ENCODE measurements at places on chromosomes 2 and 18.
A peak's percentile ranks its signal among the peaks of the same experiment; 100 is the strongest.

DNA sequence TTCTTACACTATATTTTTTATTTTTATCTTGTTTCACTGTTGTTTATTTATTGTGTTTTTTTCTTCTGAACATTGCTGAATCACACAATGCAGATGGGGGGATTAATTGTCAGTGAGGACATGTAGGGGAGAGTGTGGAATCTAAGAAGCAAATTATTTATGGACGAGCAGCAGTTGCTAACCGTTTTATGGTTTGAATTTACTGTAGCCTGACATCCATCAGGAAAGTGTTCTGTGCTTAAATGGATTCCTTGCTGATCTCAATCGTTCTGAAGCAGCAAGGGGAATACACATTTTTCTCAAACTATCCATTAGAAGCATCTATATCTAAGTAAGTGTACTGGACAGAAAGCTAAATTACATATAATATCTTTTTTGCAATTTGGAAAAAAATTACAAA is 119.5 kb downstream of the CD8B2 start:
- no peak for DNase-seq

DNA sequence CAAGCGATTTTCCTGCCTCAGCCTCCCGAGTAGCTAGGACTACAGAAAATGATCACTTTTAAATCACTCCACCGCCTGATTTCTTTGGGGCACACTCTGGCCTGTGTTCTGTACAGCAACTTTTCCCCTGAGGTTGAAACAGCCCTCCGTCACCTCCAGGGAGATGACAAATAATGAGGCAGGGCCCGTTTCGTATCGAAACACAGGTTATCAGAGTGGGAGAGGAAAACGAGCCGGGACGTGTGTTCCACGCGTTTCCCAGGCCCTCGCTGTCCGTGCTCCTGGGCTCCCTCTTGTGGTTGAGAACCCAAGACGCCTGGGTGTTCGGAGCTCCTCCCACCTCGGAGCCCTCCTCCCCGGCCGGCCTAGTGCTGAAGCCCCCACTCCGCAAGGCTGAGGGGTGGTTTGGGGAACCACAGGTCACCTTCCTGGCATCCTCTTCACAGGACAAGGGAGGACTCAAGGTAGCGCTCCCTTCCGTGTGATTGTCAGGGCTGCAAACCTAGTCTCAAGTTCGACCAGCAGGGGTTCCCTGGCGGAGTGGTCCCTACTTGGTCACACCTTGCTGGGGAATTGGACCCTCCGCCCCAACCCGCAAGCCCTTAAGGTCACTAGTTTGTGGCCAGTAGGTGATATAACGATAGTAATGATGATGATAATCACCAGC is 12.8 kb downstream of the ATP6V1B1 start:
- peak; percentile 50 for DNase-seq

DNA sequence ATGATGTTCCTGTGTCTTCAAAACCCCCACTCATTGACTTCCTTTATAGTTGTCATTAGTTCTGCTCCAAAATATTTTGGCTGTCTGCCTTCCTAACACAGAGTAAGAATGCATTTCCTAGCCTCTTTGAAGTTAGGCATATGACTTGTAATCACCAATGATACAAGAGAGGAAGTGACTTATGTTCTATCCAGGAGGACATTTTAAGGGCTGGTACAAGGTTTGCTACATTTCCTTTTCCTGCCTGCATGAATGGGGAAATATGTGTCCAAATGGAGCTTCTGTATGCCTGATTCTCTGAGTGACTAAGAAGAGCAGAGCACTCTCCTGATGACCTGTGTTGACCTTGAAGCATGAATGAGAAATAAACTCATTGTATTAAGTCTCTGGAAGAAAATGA is 115.1 kb downstream of the PLCL1 start:
- DNase-seq = no peak

GRCh38 chr18:58637946-58638345 is 9.1 kb upstream of the ALPK2 start:
- DNase-seq = no peak

- no peak for DNase-seq
Observed at GRCh38 chr18:79283131-79283810, 112.5 kb upstream of the NFATC1 start.

- DNase-seq = no peak
Observed at GRCh38 chr2:177015356-177015923, 197.2 kb upstream of the HNRNPA3 start.

GRCh38 chr2:36356990-36357846 is 1.6 kb downstream of the CRIM1 start:
- peak; percentile 21 for DNase-seq

DNA sequence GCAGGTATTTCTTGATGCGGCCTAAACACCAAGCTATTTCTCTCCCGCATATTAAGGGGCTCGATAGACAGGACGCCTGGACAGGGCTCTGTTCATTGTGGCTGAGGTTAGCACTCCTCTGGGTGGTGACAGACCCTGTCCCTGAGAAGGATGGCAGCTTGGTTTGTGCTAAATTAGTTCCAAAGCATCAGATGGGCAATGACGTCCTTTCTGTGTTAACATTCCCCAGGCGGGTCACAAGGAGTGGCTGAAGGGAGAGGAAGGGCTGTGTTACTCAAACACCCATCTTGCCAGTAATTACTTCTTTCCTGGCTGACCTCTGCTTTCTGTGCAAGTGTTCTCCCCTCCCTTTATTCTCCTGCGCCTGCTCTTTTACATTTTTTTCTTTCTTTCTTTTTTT is 75.0 kb downstream of the TMEM247 start:
- no peak for DNase-seq

GRCh38 chr2:36403675-36404230 is 48.2 kb downstream of the CRIM1 start:
- no peak for DNase-seq

DNA sequence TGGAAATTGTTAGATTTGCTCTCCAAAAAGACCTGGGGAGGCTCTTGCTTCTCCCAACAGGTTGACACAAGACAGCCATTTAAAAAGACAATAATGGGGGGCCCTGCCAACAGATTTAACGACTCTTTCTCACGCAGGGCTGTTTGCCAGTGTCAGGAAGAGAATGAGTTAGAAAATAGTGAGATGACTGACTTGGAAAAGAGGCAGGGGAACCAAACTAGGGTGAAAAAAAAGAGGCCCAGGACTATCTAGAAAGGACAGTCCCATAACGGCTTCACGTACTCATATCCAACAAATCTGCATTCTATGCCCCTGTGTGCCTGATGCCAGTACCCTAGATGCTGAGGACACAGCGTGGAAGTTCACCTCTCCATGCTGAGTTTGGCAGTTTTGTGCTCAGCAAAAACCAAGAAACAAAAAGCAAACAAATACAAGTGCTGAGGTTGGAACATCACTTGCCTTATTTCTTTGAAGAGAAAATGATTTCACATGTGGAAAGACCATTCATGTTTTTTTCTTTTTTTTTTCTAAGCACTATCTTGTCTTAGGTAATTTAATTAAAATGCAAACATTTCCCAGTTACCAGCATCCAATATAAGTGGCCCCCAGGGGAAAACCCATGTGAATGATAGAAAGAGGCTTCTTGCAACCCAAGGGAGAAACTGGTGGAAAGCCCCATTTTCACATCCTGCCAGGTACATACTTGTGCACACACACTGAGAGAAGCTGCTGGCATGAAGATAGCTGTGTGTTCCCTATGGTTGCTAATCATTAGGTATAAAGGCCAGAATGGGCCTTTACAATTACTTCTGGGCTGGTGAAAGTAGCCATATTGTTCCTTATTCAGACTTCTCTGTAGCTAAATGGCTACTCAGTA is 10.6 kb upstream of the WIPF1 start:
- no peak for DNase-seq

- no peak for DNase-seq
Observed at GRCh38 chr2:112004253-112004645, 50.8 kb upstream of the TMEM87B start.

DNA sequence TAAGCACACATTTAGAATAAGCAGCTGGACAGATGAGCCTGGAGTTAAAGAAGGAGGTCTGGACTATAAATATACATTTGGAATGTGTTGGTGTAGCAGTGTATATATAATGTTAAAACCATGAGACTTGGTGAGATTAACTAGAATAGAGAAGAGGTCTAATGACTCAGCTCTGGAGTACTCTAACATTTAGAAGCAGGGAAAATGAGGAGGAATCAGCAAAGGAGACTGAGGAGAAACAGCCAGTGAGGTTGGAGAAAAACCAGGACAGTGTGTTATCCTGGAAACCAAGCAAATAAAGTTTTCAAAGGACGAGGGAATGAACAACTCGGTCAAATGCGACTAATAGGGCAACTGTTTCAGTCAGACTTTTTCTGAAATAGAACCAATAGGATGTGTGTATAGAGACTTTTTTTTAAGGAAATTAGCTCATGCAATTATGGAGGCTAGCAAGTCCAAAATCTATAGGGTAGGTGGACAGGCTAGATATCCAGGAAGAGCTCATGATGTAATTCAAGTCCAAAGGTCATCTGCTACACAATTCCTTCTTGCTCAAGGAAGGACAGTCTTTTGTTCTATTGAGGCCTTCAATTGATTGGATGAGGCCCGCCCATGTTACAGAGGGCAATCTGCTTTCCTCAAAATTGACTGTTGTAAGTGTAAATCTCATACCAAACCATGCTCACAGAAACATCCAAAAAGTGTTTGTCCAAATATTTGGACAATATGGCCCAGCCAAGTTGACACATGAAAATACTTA is 10.8 kb upstream of the SESTD1 start:
- no peak for DNase-seq

DNA sequence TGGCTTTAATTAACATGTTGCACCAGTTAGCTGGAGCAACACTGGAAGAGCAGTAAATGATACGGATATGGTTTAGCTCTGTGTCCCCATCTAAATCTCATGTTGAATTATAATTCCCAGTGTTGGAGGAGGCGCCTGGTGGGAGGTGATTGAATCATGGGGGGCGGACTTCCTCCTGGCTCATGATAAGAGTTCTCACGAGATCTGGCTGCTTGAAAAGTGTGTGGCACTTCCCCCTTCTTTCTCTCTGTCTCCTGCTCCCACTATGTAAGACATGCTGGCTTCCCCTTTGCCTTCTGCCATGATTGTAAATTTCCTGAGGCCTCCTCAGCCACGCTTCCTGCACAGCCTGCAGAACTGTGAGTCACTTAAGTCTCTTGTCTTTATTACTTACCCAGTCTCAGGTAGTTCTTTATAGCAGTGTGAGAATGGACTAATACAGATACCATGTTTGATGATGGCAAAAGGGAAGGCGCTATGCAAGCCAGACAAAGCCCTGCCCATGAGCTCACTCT is 963.6 kb downstream of the SOCS6 start:
- DNase-seq = no peak

DNA sequence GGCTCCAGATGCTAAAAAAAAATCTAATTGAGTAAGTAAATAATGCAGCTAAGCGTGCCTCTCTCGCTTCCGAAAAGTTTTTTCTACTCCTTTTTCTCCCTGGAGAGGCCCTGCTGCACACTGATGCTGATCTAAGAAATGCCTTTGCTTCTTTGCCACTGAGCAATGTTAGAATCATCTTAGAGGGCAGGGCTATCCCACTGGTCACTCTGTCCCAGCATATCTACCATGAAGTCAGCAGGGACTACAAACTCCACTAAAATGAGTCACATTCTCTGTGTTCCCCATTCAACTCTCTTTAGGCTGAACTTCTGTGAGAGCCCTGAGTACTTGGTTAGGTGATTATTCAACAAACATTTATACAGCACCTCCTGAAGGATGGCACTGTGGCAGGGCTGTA is 127.6 kb upstream of the LYPD1 start:
- DNase-seq = no peak

DNA sequence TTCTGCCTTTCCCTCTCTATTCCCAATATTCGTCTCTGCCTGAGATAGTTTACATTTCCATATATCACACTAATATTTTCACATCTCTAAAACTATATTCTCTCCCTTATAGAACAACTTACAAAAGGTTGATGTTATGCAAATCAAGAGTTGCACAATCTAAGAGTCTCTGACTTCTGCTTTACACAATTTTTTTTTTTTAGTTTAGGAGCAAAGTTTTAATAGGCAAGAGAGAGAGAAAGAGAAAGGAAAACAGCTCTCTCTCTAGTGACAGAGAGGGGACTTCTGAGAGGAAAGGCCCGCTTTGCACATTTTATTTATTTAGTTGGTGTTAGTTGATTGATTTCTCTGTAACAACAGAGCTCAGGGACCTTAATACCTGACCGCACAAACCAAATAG is 380.2 kb downstream of the TXNL1 start:
- no peak for DNase-seq

GRCh38 chr2:224101820-224102630 is 62.9 kb upstream of the SERPINE2 start:
- no peak for DNase-seq

DNA sequence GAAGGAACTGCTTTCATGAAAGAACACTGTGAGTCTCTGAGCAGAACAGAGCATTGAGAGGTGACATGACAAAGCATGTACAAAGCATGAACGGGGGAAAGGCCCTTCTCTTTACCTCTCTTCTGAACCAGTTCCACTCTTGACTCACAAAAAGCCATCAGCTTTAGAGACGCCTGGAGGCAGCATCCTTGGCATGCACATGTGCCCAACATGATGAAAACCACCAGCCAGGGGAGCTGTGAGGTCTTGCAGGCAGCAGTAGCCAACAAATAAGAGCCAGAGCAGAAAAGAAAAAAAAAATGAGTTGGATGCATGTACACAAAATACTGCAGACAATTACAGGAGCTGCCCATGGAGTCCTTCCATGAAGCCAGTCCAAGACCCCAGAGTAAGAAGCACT is 95.5 kb upstream of the AGAP1 start:
- DNase-seq = no peak

GRCh38 chr2:160144280-160144990 is 55.6 kb downstream of the ITGB6 start:
- no peak for DNase-seq

DNA sequence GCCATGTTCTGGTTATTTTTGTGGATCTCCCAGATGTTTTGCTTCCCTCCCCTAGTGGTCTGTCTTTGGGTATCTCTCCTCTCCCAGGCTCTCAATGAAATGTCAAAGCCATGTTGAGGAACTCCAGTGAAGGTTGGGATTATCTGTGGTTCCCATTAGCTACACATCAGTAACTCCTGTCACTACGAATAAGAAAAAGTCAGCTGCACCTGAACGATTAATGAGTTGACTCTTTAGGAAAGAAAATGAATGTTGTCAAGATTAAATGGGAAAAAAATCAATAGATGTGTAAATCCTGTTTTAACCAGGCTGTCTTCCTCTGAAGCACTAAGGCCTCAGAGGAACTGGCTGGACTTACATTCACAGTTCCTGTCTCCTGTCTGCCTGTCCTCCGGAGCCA is 94.0 kb upstream of the DAPL1 start:
- DNase-seq = no peak

DNA sequence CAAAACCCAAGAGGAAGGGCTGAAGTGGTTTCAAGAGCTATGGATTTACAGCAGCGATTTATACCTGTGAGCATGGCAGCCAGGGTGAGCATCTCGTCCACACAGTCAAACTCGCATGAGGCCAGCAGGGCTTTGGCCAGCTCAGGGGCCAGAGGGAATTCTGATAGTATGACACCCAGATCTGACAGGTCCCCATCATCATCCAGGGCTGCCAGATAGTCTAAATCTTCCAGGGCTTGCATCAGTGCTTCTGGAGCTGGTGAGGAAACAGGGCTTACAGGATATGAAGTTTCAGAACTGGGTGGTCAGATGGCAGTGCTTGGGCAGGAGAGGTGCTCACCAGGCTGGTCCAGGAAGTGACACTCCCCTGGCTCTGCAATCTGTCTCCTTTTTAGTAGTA is 3.5 kb downstream of the DQX1 start:
- no peak for DNase-seq

- DNase-seq = no peak
Observed at GRCh38 chr18:1914489-1914888, 656.8 kb downstream of the METTL4 start.

GRCh38 chr18:21826641-21827302 is 86.2 kb downstream of the MIB1 start:
- DNase-seq = no peak

- DNase-seq = no peak
Observed at GRCh38 chr2:200380833-200381542, 74.5 kb downstream of the SPATS2L start.
